ENCODE measurements at places on chromosomes 12 and 14.

DNA sequence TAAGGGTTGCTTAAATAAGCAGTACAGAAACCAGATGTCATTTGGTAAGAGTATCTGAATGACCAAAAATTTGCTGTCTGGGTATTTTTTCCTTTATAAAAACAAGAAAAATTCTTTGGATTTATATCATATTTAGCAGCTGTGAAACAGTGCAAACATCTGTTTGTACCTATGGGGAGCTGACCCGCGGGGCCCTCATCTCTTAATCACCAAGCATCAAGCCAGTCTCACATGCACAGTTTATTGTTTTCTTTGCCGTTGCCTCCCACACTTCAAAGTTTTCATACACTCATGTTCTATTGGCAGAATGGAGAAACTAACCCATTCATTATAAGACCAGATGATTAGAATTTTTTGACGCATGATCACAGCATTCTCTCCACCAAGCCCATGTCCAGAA is 142.2 kb downstream of the BMP4 start:
- no peak for ATAC-seq

DNA sequence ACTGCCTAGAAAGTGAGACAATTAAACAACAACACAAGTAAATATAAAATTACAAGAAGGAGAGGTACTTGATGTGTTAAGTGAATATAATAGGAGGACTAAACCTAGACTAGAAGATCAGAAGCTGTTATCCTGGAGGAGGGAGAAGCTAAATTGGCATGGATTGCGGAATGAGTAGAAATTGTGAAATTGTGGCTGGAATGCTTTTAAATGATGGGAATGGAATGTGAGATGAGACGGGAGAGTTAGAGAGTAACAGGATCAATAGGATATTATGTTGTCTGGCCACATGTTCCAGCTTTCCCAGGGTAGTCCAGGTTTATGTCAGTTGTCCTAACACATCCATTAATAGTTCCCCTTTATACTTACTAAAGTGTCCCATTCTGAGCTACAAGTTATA is 44.0 kb upstream of the CPNE8 start:
- ATAC-seq, result no peak

DNA sequence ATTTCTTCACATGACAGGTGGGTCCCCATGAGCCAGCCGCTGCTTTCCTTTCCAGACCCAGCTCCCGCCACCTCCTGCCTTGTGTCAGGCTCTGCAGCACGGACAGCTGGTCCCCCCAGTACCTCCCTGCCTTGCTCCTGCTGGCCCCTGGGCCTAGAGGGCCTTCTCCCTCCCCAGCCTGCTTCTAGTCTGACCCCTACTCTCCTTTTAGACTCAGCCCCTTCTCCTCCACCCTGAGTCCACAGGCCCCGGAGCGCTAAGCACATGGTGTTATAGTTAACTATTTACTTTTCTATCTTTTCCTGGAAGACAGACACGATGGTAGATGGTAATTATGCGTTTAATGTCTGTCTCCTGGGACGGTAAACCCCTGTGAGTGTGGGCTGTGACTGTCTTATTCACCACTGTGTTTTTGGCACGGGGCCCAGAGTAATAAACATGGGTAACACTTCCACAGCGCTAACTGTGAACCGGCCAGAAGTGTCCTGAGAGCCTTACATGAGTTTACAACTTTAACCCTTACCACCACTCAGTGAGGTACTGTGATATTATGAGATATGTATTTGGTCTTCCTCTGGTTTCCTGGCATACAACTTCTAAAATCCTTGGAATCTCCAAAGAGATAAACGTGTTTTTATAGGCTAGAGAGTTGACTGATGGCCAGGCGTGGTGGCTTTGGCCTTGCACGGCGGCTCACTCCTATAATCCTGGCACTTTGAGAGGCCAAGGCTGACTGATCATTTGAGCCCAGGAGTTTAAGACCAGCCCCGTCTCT is 41.2 kb downstream of the DGLUCY start:
- peak; percentile 90 for ATAC-seq

- peak; percentile 89 for ATAC-seq
These were observed 198.3 kb upstream of the CPNE8 start for GRCh38 chr12:39103552-39104165.

DNA sequence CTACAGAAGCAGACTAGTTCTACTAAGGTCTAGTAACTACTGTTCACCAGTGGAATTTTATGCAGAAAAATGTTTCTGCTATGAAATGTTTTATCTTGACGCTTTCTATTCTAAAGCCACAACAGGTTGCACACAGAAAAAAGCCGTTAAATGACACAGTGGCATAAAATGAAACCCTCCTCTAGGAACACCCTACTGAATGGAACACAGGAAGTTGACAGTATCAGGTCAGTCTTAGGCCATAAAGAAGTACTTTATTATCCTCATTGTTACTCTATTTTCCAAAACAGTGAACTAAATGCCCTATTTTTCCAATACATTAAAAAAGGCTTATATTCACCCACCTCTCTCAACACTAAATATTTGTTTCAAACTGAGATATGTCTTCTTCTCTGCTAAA is 21.9 kb downstream of the EPS8 start:
- ATAC-seq, result no peak
